Nephron progenitor cell (in vitro differentiated cells): ENCODE measurements at places on chromosomes 13 and 19.
A peak's percentile ranks its signal among the peaks of the same experiment; 100 is the strongest.

DNA sequence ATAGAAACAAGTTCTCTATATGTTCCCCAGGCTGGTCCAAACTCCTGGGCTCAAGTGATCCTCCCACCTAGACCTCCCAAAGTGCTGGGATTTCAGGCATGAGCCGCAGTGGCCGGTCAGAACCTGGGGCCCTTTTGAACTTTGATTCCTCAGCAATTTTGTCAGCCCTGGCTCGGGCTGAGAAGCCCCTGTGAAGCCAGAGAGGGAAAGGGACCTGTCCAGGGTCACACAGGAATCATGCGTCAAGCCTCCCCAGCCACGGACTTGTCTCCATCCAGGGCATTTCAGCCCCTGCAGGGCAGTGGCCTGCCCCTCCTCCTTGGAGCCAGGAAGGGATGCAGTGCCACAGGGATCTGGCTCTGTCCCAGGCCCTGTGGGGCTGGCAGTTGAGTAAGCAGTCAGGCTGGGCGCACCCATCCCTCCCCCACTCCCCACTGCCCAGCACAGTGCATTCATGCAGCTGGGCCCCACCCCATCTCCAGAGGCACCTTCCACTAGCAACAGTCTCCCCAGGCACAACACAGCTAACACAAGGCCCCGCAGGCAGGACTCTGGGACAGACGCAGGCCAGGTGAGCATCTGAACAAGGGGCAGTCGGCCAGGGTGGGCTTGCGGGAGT lies at the start of gene CAPS:
TSS of gene CAPS (plus strand) at position 516 of the 619 bp plus-strand sequence. CDS start 153 bp downstream, outside the sequence.
- no peak for DNase-seq
- no peak within 1 kb of the TSS for H3K4me3 ChIP-seq
- H3K27me3 ChIP-seq = no peaks in the 10 kb centered on the region

- H3K36me3 ChIP-seq = peaks cover 5% of the 10 kb centered on the region
- DNase-seq = no peak
- no peak overlapping the region for H3K4me3 ChIP-seq
- H3K27ac ChIP-seq = no peak overlapping the region
These were observed 120.9 kb downstream of the DLEU7 start for GRCh38 chr13:50722440-50723125.

DNA sequence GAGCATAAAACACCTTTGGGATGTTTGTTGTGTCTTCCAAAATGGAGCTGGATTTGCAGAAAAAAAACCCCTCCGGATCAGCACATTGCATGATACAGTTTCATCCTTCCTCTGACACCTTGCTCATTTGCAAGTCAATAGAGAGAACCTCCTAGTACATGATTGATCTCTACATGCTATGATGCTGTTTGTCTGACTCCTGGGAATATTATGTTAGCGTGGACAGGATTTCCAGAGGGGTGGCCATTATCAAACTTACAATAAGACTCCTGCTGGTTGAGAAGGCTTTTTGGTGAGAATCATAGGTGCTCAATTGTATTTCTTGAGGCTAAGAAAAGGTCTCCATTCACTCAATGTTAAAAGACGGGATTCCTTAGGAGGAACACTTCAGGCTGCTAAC lies 75.9 kb upstream of the SCEL start:
- no peak overlapping the region for H3K27ac ChIP-seq
- H3K27me3 ChIP-seq = peaks cover 8% of the 10 kb centered on the region
- H3K4me3 ChIP-seq = no peak overlapping the region
- no peaks in the 10 kb centered on the region for H3K4me1 ChIP-seq
- no peak for DNase-seq
- no peaks in the 10 kb centered on the region for H3K36me3 ChIP-seq

GRCh38 chr19:48738557-48739403 lies 1.6 kb downstream of the RASIP1 start:
- no peaks in the 10 kb centered on the region for H3K36me3 ChIP-seq
- peaks cover 42% of the 10 kb centered on the region for H3K4me1 ChIP-seq
- peak overlapping the region; percentile 83 for H3K4me3 ChIP-seq
- peak overlapping the region; percentile 95 for H3K27ac ChIP-seq

GRCh38 chr13:20565115-20565736 lies 1.7 kb upstream of the IFT88 start:
- peak overlapping the region; percentile 90 for H3K4me3 ChIP-seq
- peaks cover 24% of the 10 kb centered on the region for H3K36me3 ChIP-seq
- no peak overlapping the region for H3K27ac ChIP-seq
- peaks cover 32% of the 10 kb centered on the region for H3K4me1 ChIP-seq
- H3K27me3 ChIP-seq = peaks cover 12% of the 10 kb centered on the region
- no peak for DNase-seq

- no peak overlapping the region for H3K27ac ChIP-seq
- no peak for DNase-seq
- no peaks in the 10 kb centered on the region for H3K36me3 ChIP-seq
- H3K4me1 ChIP-seq = peaks cover 28% of the 10 kb centered on the region
These were observed 6.7 kb upstream of the MYCBP2 start for GRCh38 chr13:77333594-77333993.
